ENCODE measurements at places on chromosomes 3 and 15.

DNA sequence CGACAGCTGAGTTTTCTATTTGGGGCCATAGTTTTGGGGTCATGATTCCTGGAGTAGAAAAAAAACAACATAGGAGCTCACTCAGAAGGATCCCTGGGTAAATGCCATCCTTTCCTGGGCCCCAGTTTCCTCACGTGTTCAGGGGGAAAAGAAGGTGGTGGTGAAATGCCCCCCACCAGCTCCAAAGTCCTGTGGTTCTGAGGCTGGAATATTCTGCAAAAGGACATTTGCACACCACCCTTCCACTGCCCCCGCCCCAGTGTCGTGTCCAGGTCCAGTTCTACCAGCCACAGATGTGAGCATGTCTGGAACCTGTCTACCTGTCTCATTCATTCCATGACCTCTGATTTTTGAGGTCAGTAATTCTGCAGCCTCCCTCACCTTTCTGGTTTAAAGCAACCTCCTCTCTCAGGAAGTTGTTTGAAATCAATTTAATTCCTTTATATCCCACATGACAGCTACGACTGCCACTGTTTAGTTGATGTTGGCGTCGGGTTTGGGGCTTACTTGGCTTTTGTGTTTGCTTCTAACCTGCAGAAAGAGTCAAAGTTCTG, 82.1 kb downstream of the SMAD3 start:
- no peak for DNase-seq

DNA sequence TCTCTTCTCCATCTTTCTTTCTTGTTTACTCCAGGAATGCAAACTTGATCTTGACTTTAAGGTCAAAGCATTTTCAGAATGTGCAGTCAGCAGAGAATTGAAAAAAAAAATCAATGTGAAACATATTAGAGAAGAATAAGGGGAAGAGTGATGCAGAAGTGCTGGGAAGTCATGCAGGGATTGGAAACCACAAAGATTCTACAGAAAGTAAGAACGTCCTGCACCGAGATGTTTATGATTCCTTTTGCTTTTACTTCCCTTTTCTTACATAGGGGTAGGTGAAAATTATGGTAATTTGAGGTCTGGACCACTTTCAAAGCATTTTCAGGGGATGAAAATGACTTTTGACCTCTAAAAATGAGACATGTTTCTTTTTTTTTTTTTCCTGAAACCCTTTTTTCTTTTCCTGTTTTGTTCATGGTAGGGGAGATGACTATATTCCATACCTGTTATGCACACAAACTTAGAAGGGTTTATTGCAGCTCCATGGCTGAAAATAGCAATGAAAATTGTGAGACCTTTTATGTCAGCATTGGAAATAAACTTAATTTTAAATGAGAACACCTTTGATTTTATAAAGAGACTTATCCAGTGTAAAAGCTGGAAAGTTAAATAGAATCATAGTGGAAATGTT, 623.5 kb upstream of the TBL1XR1 start:
- no peak for DNase-seq

- no peak for DNase-seq
Measured at GRCh38 chr3:35748144-35748543, 108.8 kb downstream of the ARPP21 start.

- DNase-seq, result no peak
Measured at GRCh38 chr3:153066983-153067382, 95.0 kb upstream of the RAP2B start.

DNA sequence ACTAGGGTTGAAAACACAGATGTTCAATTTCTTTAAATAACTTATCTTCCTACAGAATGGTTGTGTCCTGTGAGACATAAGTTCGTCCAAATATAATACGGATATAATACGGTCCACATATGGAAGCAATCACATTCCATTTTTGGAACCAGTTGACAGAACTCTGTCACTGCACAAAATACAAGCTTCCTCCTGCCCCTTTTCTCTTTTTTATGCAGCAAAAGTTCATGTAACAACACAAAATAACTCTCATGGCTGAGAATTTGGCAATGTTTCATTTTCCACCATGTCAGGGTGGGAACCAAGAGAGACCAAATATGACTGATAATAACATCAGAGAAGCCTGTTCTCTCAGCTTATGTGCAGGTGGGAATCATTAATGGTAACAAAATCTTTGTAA, 158.1 kb upstream of the ZNF385D start:
- DNase-seq, result no peak

DNA sequence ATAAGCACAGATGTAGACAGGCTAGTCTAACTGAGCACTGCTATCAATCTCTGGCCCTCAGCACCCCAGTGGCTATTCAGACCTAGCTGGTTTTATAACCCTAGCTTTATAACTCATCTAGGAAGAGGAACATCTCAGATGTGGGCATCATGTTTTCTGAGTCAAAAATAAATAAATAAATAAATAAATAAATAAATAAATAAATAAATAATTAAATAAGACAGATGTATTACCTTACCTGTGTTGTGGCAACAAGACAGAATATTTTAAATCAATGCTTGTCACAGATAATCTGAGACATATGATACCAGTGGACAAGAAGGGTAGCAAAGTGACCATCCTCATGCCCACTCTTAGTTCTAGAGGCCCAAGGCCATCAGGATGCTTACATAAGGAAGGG, 52.2 kb downstream of the EFHB start:
- no peak for DNase-seq
